SK-N-SH (cell line): ENCODE measurements at places on chromosomes 13 and 19.

- DNase-seq: no peak
Observed at GRCh38 chr13:92717857-92718256, 508.8 kb upstream of the GPC6 start.

DNA sequence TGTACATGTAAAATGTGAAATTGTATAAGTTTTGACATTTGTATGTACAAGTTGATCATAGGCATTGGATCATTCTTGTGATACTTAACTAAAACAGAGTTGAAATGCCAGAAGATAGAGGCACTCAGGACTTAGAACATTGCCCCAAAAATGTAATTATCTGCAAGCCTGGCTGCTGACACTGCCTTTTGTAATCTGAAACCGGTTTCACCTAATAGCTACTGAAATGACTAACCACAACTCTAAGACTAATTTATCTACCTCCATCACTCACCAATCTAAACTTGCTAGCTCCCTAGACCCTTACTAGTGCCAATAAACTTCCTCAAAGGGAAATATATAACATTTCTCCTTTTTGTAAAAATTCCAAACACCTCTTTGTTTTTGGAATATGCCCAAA is 2596.2 kb downstream of the PCDH9 start:
- no peak for DNase-seq

DNA sequence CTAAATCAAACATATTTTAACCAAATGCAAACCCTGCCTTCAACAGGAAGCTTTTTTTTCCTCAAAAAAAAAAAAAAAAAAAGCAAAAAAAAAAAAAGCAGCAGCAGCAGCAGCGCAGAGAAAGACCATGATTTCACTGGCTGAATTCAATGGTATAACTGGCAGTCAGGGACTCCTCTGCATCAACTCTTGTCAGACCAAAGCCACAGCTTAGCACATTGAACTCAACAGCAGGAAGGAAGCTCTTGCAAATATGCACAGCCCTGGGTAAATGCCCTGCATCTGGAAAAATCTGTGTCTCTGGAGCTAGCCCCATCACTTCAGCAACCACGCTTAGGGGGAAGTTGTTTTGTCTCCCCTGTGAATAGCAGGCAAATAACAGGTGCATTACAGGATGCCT is 17.6 kb upstream of the DHRS12 start:
- DNase-seq: no peak

DNA sequence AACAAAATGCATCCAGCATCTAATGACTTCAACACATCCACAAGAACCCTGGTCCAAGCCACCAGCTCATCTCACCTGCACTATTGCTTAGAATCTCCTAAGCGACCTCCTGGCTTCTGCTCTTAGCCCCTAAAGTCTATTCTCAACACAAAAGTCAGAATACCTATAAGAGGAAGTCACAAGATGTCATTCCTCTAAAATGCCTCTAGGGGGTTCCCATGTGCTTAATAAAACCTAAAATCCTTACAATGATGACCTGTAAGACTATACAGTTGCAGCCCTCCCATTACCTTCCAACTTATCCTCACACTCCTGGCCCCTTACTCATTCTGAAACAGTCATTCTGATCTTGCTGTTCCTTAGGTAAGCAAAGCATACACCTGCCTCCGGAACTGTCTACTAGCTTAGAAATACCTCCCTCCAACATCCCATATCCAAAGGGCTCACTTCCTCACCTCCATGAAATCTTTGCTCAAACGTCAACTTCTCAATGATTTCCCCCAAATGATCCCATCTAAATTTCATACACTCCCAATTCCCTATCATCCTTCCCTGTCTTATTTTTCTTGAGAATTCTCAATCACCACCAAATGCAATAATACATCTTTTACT is 10.0 kb downstream of the ATP7B start:
- peak; percentile 64 for DNase-seq

DNA sequence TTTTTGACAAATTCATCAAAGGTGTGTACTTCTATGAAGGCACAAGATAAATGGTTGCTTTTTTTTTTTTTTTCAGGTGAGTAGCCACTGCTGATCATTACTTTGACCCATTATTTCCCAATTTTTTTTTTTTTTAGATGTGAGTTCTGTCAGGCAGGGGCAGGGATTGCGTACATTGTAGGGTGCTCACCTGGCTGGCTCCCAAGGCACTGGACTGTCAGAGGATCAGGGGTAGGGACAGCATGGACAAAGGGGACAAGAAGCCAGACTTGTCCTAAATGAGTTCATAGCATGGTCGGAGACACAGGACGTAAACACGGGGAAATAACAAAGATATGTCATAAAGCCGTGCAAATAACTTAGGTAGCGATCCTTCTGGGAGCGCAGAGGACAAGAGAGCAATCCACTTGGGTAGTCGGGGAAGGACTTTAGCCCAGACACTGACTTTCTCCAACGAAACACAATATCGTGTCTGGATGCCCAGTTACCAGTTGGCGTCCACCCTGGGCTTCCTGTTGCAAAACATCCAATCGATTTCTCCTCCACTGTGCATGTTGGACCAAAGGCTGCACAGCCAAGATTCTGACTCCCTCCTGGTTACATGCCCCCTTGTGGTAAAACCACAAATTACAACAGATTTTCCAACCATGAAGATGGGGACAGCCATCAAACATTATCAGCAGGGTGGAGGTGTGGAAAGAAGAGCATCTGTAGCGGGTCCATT is 27.5 kb upstream of the KATNAL1 start:
- DNase-seq: peak; percentile 38

DNA sequence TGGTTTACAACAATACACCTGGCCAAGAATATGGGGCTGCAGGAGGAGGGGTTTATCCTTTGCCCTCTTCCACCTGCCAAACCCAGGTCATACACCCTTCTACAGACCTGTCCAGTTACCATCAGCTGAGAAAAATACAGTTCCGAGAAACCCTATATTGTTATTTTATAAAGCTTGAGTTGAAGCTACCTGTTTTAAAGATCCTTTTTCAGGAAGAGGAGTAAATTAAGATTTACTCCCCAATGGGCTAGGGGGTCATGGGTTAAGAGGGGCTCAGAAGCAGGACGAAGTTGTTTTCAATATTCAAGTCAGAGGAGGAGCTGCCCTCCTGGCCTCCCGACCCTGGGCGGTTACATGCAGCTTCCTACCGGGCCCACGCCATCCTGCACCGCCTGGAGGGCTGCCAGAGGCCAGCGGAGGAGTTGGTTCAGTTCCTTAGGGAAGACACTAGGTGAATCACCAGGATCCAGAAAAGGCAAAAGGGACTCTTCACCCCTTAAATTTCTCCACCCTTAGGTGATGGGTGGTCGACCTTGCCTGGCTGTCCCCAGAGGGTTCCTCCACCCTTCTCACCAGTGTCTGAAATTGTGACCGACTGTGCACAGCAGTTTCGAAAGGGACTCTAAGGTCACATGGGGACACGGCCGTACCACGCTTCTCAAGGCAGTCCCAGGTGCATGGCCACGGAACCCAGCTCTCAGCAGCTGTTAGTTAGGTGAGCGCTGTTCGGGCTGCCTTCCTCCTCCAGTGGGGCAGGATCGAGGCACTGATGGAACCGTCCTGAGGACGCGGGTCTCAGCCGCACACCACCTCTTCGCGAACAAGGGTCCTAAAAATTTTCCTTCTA is 1.2 kb downstream of the GJB2 start:
- DNase-seq: no peak

GRCh38 chr13:49641801-49642291 is 13.5 kb downstream of the ARL11 start:
- DNase-seq: no peak

- DNase-seq: peak; percentile 51
Observed at GRCh38 chr19:35045667-35046300, 4.3 kb downstream of the HPN start.

- DNase-seq: peak; percentile 99
Observed at GRCh38 chr19:11197291-11198174, at the start of gene KANK2. Gene KANK2 (minus strand): TSS chr19:11197545. CDS start chr19:11194511, 3,034 bp downstream.

DNA sequence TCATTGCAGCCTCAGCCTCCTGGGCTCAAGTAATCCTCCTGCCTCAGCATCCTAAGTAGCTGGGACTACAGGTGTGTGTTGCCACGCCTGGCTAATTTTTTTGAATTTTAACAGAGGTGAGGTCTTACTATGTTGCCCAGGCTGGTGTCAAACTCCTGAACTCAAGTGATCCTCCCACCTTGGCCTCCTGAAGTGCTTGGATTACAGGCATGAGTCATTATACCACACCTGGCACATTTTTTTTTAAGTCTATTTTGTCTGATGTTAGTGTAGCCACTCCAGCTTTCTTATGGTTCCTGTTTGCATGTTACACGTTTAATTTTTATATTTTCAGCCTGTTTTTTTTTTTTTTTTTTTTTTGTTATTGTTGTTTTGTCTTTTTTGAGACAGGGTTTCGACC is 24.8 kb downstream of the KDM4B start:
- DNase-seq: no peak

DNA sequence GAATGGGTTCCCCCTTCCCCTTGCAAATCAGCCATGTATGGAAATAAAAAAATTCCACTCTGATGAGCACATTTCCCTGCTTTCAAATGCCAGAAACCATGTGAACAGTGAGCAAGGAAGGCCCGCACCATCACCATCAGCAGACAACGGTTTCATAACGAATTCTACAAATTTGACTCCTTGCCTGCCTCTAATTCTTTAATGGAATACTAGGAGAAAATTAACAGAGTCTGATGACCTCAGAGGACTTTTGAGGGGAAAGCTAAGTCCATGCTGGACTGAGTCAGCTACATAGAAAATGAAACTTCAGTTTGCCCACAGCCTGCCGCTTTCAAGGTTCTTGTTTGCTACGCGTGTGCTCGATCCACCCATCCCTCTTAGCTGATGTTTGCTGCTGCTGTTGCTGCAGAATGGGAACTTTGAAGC is 46.7 kb upstream of the KL start:
- DNase-seq: no peak

DNA sequence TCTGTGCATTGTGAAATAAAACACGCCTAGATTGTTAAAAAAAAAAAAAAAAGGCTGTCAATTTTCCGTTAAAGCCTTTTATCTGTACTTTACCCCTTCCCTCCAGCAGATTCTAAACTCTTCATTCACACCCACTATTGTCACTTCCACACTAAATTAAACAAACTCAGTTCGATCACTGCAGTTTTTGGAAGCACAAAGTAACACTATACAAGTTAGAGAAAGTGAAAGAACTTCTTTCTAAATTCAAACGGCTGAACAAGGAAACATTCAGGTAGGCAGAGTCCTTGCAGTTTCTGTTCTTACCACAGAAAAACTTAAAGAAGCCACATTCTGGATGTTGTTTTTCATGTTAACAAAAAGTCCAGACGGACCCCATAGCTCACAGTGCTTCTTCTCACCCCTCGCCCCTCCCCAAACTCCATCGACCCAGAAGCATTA is 27.5 kb upstream of the UBE2L5 start:
- DNase-seq: no peak

DNA sequence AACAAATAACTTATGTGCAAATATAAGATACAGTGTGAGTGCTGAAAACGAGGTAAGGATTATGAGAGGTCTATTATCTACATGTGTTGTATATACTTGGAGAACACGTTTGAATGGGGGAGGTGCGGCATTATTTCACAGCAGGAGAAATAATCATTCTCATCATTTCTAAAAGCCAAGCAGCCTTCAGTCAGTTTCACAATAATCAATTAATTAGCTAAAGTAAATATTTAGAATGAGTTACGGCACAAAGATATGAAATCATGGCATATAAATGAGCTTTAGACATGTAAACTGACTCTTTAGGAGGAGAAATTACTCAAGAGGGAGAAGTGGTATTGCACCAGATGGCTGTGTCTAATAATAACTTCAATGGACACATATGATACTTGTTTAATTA is 366.6 kb downstream of the DNAJC15 start:
- DNase-seq: no peak

DNA sequence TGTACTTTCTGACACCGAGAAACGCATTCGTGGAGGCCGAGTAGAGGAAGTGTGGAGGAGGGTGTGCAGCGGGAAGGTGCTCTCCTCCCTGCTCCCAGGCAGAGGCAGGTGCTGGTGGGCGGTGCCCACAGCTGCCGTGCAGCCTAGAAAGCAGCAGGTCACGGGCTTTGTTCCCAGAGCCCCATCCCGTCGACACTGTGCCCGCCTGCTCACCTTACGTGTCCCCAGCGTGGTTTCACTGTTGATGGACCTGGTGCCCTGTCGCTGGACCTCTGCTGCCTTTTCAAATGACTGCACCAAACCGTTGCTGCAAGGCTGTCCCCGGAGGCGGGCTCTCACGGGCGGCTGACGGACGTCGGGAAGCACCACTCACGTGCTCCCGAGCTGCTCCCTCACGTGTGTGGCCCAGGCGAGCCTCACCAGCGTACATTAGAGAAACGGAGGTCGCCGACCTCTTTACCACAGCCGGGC is 20.8 kb downstream of the PLEKHJ1 start:
- no peak for DNase-seq

DNA sequence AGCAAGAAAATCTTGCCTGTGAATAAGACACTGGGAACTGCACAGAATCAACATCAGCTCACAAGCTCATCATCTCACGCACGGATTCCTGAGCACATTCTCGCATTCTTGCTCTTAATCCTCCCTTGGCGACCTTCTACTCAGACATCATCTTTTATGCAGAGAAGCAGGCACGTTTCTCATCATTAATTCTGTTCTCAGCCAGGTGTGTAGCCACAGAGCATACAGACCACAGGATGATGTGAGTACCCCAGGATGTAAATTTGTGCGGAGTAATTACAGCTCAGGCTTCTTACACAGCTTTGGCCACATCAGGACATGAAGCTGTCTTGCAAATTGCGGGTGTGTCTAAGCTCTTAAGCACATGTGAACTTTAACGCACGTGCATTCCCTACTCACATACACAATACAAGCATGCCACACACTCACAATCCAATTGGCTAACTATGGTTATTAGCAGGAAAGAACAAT is 36.5 kb upstream of the SACS start:
- no peak for DNase-seq

- DNase-seq: no peak
Observed at GRCh38 chr13:57763689-57764088, 132.1 kb downstream of the PCDH17 start.

DNA sequence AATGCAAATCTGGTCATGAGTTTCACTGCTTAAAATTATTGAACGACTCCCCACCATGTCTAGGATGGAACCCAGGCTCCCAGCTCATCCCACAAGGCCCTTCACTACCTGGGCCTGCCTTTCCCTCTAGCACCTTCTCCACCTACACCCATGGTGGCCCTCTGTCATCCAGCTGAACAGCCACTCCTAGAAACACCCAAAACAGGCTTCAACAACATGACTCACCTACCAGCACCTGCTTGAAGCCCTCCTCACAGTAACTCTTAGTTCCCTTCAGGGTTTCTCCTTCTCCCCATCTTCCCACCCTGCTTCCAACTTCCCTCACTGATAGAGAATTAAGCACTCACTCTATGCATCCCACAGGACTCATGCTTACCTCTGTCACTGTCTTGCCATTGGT is 6.6 kb upstream of the IGFL2 start:
- DNase-seq: no peak

DNA sequence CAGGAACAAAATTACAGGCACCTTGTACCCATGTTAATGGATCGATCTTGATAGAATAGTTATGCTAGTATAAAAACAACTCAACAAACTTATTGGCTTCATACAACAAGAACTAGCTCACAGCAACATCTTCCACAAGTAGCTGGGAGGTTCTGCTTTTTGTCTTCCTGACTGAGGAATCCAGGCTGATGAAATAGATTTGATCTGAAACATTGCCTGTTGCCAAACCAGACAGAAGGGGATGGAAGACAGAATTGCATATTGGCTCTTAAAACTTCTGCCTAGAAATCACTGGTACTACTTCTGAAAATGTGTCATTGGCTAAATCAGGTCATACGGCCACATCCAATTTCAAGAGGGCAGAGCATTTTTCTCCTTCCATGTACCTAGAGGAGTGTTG is 267.3 kb downstream of the RFC3 start:
- DNase-seq: no peak
